Hepatocyte (in vitro differentiated cells): ENCODE measurements at places on chromosomes 11 and 22. TPM values are rescaled to one million over a fixed set of nuclear protein-coding genes. Genes with fewer than 3 reads are reported as not detected.

GRCh38 chr11:123179586-123179985 lies 15.5 kb downstream of the CLMP start:
- DNase-seq: no peak

Gene DDB1
- polyA plus RNA-seq: 166 and 177 TPM in 2 replicates

- DNase-seq: peak; percentile 76
Observed at GRCh38 chr11:8593935-8594909, at the start of gene STK33. TSS of gene STK33 (minus strand) at chr11:8594228. CDS start at chr11:8474905, 119,323 bp downstream.

GRCh38 chr22:19182472-19183157 lies 4.1 kb upstream of the SLC25A1 start:
- DNase-seq: peak; percentile 3

- peak; percentile 37 for DNase-seq
Observed at GRCh38 chr11:116310226-116310625, 462.6 kb downstream of the BUD13 start.
